ENCODE measurements at places on chromosomes 3 and 15.

- DNase-seq = peak; percentile 44
Observed at GRCh38 chr15:23565395-23566070, at the start of gene MKRN3. TSS of gene MKRN3 (plus strand) at chr15:23565674. CDS start at chr15:23565783, 109 bp downstream.

- DNase-seq = no peak
Observed at GRCh38 chr15:77863491-77864105, 213.9 kb downstream of the TBC1D2B start.

DNA sequence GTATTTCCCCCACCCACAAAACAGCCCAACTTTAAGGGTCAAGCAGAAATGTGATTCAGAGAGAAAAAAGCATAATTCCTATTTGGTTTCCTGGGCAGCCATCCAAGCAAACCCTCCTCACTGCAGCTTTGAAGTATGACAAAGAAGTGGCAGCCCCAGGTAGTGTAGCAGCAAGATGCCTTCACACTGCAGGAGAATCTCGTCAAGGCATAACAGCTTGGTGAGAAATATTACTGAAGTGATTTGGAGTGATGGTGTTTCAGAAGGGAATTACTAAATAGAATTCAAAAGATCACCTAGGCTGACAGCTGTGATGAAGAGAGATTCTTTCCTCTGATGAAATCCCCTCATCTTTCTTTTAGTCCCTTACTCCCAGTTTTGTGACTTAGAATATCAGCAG lies 173.9 kb downstream of the PYDC2 start:
- no peak for DNase-seq

GRCh38 chr3:40720863-40721262 lies 196.1 kb downstream of the ZNF621 start:
- DNase-seq = no peak

GRCh38 chr3:194782698-194783404 lies 97.2 kb downstream of the FAM43A start:
- DNase-seq = peak; percentile 30

- DNase-seq = no peak
Observed at GRCh38 chr3:39286771-39287170, 6.9 kb upstream of the CX3CR1 start.

DNA sequence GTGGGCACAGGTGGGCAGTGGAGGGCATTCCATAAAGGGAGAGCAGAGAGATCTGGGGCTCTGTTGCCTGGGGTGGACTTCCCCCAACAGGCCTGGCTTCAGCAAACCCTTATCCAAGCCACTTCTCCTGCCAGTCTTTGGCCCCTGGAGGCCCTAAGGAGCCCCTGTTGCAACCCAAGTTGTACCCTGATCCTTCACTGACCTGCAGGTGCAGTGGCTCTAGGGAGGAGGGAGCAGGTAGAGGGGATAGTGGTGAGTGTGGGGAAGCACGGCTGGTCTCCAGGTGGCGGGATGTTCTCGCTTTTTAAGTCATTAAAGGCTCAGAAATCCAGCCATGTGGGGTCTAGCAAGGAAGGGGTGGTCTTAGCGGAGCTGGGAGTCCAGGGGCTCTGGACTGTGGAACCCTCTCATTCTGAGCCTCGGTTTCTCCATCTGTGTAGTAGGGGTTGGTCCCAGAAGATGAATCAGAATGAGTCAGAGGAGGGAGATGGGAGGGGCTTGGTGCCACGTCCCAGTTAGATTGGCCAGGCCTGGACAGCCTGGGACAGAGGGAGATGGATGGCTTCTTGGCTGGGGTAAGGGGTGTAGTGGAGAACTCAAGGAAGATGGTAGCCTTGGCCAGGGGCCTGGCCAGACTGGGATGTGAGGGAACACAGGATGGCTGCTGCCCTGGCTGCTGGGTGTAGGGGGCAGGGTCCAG lies 2.6 kb downstream of the ZBTB47 start:
- DNase-seq = no peak

- DNase-seq = no peak
Observed at GRCh38 chr15:67110958-67111864, 45.8 kb downstream of the SMAD3 start.

- DNase-seq = peak; percentile 63
Observed at GRCh38 chr3:12990781-12991480, 82.3 kb downstream of the IQSEC1 start.

GRCh38 chr3:183046883-183047282 lies 52.4 kb downstream of the MCCC1 start:
- DNase-seq = no peak

GRCh38 chr3:149460117-149460516 lies 14.4 kb upstream of the TM4SF4 start:
- DNase-seq = no peak

GRCh38 chr3:73291541-73291940 lies 230.1 kb downstream of the EBLN2 start:
- DNase-seq = no peak

- no peak for DNase-seq
Observed at GRCh38 chr3:194212845-194213331, 76.9 kb downstream of the HES1 start.

DNA sequence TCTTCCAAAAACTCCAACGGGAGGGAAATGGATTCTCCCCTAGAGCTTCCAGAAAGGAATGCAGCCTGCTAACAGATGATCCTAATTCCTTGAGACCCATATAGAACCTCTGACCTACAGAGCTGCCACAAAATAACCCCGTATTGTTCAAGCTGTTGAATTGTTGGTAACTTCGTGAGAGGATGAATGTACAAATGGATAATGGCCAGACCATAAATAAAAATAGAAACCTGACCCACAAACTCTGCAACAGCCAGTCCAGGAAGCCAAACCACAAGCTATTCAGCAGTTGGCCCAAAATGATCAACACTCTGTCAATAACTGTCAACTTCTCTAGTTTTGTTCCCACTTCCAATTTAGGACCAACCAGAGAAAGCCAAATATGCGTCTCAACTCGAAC lies 414.0 kb upstream of the ZNF717 start:
- DNase-seq = no peak

DNA sequence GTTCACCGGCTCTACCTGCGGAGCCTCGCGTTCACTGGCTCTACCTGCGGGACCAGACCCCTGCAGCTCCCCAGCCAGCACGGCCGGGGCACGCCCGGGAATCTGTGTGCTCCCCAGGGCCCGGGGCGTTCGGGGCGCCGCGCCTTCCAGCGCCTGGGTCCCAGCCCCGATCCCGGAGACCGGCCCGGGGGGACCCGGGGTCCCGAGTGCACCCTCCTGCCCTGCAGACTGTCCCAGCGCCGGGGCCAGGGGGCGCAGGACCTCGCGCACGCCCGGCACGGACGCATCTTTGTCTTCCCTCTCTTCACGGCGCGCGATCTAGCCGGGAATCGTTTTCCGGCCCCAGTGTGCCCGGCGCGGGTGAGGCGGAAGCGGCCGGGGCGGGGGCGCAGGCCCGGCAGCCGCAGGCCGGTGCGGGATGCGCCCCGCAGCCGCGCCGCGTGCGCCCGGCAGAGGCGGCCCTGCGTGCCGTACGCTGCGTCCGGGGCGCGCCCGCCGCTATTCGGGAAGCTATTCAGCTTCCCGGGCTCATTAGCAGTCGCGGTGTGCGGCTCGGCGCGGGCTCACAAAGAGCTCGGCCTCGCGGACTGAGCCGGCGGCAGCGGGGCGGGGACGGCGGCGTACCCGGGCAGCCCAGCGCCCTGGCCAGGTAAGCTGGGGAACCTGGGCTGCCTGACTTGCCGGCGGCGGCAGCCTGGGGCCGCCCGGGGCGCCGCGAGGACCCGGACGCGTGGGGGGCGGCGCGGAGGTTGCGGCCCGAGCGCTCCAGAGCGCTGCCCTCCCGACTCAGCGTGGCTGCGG lies at the start of gene APBA2:
TSS of gene APBA2 (plus strand) at position 345 of the 801 bp plus-strand sequence. CDS start 167,911 bp downstream, outside the sequence.
- DNase-seq = no peak

GRCh38 chr3:15276028-15276724 lies 56.2 kb downstream of the SH3BP5 start:
- no peak for DNase-seq

DNA sequence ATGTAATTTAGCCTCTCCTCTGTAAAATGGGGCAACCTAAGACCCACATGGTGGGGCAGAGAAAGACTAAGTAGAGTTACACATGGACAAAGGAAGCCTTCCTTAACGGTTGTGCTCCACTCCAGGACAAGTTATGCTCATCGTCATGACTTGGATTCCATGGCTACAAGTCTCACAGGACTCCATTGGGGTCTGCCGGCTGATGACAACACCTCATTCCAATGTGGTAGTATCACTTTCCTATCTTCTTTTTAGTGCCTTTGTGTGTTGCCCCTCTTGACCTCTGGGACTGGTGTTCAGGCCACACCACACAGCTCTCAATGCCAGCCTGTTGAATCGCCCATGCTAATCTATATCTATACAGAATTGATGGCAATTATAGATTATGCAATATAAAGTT lies 181.3 kb upstream of the WNT5A start:
- peak; percentile 20 for DNase-seq

GRCh38 chr3:123841476-123842238 lies 42.5 kb downstream of the MYLK start:
- DNase-seq = peak; percentile 37

- no peak for DNase-seq
Observed at GRCh38 chr3:174216946-174217718, 642.0 kb upstream of the NAALADL2 start.

DNA sequence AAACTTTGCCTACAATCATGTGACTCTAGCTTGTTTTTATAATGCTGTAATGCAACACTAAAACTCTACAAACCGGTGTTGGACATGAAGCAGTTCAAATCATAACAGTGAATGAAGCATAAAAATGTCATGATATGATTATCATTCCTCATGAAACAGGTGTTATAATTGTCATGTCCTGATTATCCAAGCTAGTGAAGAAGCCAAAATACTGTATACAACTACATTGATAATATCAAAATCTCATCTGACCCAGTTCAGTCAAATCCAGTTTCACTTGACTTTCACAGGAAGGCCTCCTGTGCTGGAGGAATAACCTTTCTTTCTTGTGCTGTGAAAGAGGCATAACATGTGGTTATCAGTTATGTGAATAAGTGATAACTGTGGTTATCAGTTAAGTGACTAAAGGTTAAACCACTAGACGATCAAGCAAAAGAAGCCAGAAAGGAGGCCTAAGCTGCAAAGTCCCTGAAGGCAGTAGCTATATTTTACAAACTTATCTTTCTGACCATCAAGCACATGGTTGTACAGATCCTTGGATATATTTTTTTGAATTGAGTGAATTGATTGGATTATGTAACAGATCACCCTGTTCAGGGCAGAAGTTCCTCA lies 296.4 kb downstream of the TUSC7 start:
- no peak for DNase-seq

- DNase-seq = peak; percentile 24
Observed at GRCh38 chr15:48996276-48996675, 32.6 kb upstream of the SHC4 start.

GRCh38 chr3:138222131-138222941 lies 35.2 kb downstream of the ARMC8 start:
- DNase-seq = no peak

DNA sequence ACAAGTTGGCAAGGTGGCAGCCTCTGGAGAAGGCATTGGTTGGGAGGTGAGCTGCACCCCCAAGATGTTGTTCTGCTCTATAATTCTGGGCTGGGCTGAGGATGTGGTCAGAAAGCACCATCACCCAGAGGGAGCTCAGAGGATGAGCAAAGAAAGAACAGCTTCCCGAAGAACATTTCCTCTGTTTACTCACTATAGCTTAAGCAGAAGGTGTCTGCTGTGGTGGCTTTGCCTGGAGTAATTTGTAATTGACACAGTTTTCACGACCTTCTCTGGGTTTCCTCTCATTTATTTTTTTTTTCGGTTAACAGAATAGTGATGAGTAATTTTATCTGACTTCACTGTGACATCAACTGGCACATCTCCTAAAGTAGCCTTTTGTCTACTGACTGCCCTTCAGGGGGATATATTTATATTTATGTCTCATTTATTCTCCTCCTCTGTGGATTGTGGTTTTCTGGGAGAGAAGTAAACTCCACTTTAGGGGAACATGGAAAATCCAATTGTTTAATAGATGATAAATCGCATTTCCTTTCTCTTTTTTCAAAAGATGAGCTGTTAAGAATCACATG lies 49.5 kb upstream of the ABHD17C start:
- no peak for DNase-seq

DNA sequence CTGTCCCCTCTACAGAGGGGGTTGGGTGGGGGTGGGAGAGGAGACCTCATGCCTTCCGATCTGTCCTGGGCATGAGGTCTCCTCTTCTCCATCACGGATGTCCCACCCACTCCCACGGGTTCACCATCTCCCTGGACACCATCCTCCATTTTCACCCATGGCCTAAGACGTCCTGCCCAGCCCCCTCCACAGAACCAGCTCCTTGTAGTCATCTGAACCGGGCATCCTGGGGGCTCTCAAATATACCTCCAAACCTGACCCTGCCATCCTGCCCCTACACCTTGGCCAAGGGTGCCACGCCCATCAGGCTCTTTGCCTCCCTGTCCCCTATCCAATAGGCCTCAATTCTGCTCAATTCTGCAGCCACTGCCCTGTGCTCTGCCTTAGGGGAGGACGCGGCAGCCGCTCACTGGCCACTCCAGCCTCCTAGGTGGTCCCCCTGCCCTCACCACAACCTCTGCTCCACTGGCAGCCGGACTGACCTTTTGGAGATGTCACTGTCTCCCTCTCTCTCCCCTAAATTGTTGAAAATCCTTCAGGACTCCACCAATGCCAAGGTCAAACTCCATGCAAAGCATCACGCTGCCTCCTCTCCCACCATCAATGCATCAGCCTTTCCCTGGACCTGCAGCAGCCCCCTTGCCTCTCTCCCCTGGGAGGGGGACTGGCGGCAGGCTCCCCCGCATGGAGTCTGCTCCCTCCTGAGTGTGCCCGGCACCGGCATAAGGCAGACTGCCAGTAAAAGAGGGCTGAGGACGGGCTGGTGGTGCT lies 9.4 kb upstream of the ANPEP start:
- no peak for DNase-seq

Measured in non-pigmented ciliary epithelial cell (primary cell).